Dorsolateral prefrontal cortex (tissue), 122 donors: ENCODE measurements at places on chromosomes 13 and 19.
A peak's percentile ranks its signal among the peaks of the same experiment; 100 is the strongest.

DNA sequence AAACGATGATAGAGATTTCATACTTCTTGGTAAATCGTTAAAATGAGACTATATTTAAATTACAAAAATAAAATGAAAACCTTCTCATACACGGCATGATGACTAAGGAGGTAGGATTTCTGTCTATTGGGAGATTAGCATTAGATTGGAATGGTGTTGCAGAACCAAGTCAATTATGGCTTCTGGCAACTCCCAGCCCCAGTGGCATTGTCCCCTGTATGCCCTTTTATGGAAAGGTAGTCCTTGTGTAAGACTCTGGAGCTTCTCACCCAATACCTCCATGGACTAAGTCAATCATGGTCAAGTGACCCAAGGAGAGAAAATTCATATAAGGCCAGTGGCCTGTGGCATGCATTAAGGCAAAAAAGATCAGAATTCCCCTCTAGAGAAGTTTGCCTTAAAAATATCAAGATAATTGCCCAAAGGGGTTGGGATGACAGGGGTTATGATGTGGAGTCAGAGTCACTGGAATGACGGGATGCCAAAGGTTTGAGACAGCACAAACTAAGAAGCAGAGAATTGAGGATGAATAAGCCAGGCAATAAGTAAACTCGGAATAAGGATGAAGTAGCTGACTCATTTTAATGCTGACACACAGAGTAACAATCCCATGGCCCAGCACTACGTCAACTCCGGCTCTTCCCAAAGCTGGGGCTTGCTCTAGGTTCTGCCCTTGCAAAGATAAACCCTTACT lies 57.8 kb upstream of the POSTN start:
- no peak for DNase-seq

DNA sequence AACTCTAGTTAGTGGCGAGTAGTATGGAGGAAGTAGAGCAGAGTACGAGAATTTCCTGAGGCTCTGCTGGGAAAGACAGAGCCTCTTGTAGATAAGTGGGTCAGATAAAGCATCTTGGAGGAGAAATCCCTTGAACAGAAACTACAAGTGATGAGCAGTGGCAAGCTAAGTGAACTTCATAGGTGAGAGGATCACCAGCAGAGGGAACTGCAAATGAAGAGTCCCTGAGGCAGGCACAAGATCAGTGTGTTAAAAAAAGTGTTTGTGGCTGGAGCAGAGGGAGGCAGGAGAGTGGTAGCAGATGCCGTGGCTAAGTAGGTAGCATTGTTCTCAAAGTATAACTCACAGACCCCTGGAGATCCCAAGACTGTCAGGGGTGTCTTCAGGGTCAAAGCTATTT lies 437.6 kb downstream of the HS6ST3 start:
- DNase-seq: no peak

DNA sequence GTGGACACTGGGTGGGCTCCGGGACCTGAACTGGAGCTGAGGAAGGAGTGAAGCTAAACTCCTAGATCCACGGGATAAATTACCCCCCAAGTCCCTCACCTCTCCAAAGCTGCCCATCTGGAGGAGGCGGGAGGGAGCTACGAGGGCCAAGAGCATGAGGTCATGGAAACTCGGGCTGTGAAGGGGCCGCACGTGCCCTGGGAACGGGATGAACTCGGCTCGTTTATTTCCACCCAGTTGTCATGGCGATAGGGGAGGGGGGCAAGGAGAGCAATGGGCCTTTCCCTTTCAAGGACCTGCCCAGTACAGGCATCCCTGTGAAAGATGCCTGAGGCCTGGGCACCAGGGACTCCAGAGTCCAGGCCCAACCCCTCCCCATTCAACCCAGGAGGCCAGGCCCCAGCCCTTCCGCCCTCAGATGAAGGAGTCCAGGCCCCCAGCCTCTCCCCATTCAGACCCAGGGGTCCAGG lies 3.8 kb downstream of the PPP1R12C start:
- DNase-seq: no peak

- no peak for DNase-seq
These were observed 13.8 kb downstream of the DNASE2 start for GRCh38 chr19:12867120-12868099.

GRCh38 chr19:45693106-45693788 lies 781 bp downstream of the QPCTL start:
- peak; percentile 76 for DNase-seq

- DNase-seq: no peak
These were observed 503.0 kb downstream of the LIG4 start for GRCh38 chr13:107712145-107712860.

GRCh38 chr19:7772752-7773291 lies 9.8 kb downstream of the CLEC4M start:
- no peak for DNase-seq

DNA sequence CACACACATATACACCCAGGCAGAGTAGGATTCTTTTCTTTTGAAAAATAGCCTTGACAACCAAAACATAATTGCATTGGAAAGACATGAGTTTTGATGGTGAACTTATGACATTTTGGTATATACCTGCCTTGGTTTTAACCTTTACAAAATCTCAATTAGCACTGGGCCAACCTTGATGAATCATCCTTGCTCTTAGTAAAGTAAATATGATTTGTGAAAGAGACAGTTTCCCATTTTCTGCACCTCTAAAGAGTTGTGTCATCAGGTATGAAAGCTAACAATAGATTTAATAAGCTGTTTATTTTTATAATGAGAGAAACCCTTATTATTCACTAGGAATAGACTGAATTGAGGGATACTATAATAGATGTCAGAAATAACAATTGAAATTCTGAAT lies 15.7 kb upstream of the ENOX1 start:
- DNase-seq: no peak

DNA sequence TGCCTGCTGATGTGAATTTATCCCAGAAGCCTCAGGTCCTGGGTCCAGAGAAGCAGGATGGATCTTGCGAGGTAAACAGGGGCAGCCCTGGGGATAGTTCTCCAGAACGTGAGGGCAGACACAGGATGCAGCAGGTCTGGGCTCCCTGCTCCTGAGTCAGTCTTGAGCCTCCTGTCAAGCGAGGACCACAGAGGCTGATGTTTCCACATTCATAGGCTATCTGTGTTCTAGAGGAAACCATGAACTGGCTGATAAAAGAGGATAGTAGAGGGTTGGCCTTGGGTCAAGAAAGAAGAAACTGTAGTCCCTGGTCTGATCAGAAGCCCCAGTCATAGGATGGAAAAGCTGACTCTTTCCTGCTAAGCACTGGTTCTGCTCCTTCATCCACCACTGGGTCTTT lies 2.2 kb downstream of the ZNF175 start:
- no peak for DNase-seq

- no peak for DNase-seq
These were observed 15.7 kb downstream of the MRPS12 start for GRCh38 chr19:38946229-38947010.

- DNase-seq: no peak
These were observed 5.5 kb downstream of the EPN1 start for GRCh38 chr19:55680339-55681130.

DNA sequence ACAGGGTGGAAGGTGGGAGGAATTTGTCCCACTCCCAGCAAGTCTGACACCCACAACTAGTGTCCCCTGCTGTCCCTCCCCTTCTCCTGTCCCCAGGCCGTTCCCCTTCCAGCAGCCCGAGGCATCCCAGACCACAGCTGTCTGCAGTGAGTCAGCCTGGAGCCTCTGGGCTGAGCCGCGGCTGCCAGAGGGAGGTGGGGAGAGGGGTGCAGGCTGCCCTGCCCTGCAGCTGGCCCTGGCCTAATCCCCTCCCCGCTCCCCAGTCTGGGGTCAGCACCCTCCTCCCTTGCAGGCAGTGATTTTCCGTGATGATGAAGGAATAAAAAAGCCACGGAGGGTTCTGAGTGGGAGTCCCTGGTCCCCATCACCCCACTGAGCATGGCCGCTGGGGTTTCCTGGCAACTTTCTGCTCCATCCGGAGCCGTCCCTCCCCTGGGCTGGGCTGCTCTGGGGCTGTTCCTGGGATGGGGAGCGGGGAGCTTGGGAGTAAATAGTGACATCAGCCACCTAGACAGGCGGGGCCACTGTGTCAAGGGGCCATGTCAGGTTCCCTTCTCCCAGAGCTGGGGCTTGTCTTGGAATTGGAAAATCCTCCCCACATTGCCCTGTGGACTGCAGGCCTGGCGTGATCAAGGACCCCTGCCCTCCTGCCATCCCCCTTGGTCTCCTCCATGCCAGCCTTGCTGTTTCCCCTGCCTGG lies 16.8 kb downstream of the SPC24 start:
- peak; percentile 76 for DNase-seq

DNA sequence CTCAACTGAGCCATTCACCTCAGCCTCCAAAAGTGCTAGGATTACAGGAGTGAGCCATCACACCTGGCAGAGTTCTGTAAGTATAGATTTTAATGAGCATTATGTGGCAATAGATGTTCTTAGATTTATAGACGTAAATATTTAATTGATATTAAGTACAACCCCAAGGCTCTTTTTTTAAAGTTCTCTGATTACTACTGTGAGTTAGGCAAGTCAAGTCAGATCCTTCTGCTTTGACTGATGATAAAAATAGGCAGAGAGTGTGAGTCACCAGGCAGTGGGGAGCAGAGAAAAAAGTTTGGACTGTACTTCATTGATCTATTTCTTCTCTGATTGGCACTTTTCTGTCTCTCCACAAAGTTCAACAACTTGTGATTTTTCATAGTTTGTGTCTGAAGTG lies 1379.9 kb downstream of the UQCRFS1 start:
- DNase-seq: no peak

GRCh38 chr13:99663908-99664307 lies 162.6 kb downstream of the TM9SF2 start:
- no peak for DNase-seq

DNA sequence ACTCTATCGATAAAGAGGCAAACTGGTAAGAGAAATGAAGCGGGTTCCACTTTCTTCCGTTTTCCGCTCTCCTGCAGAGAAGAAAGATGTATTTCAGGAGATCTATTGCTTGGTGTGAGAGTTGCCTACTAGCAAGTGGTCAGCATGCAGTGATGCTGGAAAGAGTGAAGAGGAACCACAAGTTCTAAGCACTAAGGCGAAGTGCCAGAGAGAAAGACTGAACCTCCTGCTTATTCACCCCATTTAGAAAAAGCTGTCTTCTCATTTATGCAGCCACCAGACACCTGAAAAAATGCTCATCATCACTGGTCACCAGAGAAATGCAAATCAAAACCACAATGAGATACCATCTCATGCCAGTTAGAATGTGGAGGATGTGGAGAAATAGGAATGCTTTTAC lies 78.7 kb upstream of the GPC6 start:
- no peak for DNase-seq

DNA sequence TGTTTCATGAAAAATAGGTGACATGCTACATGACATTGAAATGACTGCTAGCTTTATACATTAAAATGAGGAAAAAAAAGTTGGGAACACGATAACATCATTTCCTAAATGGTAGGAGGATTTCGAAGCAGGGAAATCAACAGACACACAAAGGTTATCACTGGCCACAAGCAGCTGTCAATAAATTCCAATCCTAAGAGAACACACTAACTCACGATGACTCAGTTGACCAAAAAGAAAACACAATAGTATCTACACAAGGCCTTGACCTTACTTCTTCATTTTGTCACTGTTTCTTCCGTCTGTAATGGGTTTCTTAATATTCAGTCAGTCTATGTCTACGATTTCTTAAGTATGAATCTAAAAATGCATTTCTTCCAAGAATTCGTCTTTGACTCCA lies 36.5 kb downstream of the STARD13 start:
- no peak for DNase-seq

DNA sequence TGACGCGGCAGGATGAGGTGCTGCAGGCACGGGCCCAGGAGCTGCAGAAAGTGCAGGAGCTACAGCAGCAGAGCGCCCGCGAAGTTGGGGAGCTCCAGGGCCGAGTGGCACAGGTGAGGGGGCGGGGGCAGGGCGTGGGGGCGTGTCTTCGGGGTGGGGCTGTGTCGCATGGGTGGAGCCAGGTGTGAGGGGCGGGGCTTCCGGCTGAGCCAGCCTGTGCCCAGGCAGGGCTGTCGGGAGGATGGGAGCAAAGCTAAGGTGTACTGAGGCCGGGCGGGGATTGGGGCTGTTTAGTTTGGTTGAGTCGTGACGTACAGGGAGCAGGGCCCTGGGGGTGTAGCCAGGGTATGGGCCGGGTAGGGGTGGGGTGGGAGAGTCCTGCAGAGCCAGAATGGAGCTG lies 62.3 kb downstream of the KCNC3 start:
- no peak for DNase-seq

- DNase-seq: no peak
These were observed 3.6 kb downstream of the ZIC5 start for GRCh38 chr13:99967869-99968520.

DNA sequence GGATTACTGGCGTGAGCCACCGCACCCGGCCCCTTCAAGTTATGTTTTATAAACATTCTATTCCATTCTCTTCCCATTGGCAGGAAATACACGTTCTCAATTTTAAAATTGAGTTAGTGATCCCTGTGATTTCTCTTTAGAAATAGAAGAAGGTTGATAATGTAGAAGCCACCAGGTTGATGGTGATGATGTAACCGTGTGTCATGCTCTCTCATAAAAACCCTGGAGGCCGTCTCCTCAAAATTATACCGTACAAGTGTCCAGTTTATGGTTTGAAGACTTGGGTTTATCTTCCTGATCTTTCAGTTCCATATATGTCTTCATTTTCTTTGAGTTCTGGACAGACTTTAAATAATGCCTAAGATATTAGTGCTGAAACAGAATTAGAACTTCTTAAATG lies 32.2 kb downstream of the COG3 start:
- DNase-seq: no peak

GRCh38 chr19:49812997-49813861 lies at the start of gene FUZ:
Gene FUZ, minus strand, starts transcription at chr19:49813292. Its CDS starts 186 bp downstream, at chr19:49813106.
- peak; percentile 99 for DNase-seq

DNA sequence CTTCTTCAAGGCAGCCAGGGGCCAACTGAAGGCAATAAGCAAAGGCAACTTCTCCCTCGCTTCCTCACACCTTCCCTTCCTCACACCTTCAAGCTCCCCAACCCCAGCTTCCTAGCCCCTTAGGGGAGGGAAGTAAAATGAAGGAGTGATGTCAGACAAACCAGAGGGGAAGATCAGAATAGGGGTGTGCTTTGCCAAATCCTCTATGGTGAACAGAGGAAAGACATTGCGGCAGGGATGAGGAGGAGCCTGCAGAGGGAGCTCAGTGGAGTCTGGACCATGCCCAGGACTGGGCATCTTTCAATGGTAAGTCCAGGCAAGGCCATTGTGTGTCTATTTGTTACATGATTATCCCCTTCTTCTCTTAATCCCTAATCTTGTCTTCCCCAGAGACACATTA lies 164.0 kb downstream of the TSHZ3 start:
- DNase-seq: no peak

DNA sequence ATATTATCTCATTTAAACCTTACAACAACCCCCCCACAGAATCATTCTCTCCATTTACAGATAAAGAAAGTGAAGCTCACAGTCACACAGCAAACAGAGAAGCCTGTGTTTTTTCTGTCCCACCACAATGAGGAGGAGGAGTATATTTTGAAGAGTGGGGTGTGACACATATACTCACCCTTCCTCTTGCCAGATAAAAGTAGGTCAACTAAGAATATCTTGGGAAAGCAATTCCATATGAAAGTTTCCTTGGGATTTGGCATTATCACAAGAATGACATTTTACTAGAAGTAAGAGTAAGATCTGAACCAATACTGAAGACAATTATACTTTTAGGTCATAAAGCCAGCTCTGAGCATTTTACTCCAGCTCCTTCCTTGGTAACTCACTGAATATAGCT lies 287.5 kb upstream of the HTR2A start:
- DNase-seq: no peak
